ENCODE measurements at places on chromosomes 2 and 18.

DNA sequence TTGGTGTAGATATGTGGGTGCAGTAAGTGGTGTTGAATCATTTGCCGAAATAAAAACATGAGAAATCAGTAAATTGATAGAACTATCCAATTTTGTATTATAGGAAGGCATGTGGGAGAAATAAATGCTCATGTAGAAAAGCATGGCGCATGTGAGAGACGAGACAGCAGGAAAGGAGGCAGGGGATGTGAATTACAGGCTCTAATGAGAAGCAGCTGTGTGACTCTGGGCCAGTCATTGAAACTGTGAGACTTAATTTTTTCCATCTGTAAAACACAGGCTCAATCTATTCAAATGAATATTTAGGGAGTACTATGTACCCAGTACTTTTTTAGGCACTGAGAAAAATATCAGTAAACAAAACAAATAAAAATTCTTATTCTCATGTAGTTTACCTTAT is 42.6 kb upstream of the MAP3K20 start:
- no peak for DNase-seq

DNA sequence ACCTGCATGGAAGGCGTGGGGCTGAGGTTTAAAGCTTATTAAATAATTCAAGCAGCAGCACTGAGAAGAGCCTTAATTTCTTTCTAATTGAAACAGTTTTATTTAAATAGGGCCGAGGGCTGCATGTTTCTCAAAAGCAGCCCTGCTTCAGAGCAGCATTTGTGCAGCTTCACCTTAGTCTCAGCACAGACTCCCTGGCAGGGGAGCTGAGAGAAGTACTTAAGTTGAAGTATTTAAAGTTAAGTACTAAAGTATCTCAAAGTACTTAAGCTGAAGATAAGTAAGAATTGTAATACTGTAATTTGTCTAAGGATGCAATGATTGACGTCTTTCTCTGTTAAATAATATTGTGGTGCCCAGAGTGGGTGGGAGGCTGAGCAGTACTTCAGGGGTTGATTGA is 31.4 kb downstream of the IMPA2 start:
- DNase-seq: no peak

- no peak for DNase-seq
These were observed 47.9 kb upstream of the FAM171B start for GRCh38 chr2:186645999-186646398.

GRCh38 chr18:8619041-8619440 is 9.8 kb downstream of the RAB12 start:
- DNase-seq: no peak

GRCh38 chr2:239012228-239012627 is 164.3 kb downstream of the TWIST2 start:
- DNase-seq: no peak

GRCh38 chr2:136070913-136071312 is 47.0 kb downstream of the CXCR4 start:
- DNase-seq: no peak

DNA sequence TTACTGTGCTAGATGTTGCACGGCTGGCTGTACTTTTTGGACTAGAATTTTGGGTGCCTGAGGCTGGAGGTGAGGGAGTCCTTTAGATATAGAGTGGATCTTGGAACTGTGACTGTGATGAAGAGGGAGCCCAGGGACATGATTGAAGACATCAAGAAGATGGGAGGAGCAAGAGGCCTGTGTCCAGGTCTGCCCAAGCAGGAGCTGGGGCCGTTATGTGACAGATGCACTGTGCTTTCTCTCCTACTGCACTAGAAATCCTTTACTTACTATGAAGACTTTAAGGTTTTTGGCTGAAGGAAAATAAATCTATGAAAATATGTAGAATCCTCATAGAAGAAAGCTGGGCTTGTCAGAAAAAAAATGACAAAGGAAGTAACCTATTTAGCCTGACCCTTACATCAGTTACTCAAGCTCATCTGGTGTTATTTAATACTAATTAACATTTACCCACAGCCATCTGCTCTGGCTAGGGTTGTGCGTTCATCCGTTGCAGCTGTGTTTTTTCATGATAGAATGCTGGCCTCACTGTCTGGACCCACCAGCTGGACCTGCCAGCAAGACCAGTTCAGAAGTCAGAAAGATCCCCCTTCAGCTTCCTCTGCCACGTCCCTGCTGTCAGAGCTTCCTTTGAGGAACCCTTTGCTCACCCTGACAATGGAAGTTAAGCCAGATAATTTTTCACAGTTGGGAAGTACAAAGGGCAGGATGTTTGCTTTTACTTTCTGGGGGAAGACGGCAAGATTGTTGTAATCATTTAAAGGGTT is 16.7 kb downstream of the TSN start:
- no peak for DNase-seq

DNA sequence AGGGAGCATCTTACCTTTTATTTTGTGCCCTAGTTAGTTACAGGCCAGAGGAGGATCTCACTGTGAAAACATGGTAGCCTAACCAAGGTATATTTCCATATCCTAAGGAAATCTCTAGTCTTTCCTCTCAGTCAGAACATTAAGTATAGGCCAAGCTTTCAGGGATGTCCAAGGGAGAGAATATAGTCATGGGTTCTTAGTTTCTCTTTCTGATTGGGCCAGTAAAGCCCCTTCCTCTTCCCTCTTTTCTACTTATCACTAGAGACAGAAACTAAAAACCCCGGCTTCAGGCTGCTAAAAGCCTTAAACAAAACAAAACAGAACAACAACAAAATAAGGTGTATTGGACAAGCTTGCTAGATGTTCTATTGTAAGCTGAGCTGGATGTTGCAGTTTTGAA is 44.3 kb upstream of the TNFRSF11A start:
- DNase-seq: no peak

- DNase-seq: no peak
These were observed 88.9 kb downstream of the MBP start for GRCh38 chr18:77043541-77044280.
